ENCODE measurements at places on chromosomes 6 and 20.

- no peak for DNase-seq
These were observed 3.7 kb downstream of the MANEA start for GRCh38 chr6:95581073-95581472.

- DNase-seq, result no peak
These were observed 1.5 kb upstream of the SIRPB1 start for GRCh38 chr20:1621316-1621715.

GRCh38 chr6:71457929-71458328 lies 169.3 kb downstream of the OGFRL1 start:
- DNase-seq, result no peak

GRCh38 chr20:13223736-13224520 lies 2.9 kb downstream of the ISM1 start:
- no peak for DNase-seq

DNA sequence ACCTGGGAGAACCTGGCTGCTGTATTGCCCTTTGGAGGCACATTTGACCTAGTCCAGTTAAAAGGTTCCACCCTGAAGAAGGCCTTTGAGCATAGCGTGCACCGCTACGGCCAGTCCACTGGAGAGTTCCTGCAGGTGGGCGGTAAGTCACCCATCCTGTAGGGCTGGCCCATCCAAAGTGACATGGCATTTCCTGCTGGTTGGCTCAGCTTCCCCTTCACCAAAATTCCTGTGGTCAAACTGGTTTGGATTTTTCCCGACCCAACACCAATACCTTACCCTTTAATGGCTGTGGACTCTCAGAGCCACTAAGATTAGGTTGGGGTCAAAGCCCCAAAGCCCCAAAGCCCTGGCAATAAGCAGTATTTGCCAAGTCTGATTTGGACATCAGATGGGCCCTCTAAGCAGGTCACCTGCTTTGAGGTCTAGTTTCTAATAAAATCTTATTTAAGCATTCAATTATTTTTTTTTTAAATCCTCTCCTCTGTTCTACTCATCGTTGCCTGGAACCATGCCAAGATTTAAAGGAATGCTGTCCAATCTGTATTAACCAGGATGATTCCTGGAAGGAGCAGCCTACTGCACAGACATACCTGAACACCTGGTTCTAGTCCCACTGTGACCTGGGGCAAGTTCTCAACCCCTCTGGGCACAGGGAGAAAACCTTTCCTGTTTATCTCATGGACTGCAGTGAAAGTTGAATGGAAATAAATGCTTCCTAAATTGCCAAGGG lies 40.8 kb downstream of the NT5E start:
- DNase-seq, result no peak

GRCh38 chr20:56244259-56244658 lies 4.3 kb upstream of the MC3R start:
- no peak for DNase-seq

DNA sequence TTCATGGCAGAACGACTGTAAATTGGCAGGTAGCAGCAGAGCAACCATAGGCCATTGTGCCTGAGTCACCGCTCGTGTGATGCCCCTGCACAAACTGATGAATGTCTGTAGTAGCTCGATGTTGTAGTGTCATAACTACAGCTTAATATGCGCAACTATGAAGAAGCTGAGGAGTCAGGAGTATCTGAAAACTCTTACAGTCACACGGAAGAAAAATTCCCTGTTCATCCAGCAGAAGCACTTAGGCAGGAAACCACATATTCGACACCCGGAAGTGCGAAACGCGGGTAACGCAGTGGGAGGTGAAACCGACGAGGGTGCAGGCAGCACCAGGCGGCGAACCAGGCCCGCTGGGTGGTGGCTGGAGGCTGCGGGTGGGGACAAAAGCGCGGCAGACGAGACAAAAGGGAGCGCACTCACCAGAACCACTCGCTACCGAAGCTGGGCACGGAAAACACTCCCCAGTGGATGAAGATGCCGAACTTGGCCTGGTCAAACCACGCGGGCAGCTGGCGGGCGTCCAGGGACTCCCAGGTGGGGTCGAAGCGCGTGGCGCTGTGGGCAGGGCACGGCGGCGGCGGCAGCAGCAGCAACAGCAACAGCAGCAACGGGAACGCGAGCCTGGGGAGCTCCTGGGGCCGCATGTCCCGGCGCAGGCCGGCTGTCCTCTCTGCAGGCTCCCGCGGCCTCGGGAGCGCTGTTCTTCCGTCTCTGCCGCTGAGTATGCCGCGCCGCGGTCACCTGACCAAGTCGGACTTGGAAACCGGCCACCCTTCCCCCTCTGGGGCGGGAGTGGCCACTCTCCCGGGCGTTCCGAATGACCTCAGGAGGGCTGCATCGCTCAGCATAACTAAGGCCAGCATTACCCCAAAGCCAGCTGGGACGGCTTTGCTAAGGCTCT lies at the start of gene FUCA2:
FUCA2 (minus strand) TSS at position 730 of the 901 bp plus-strand sequence; CDS start at position 644, 86 bp downstream.
- DNase-seq, result peak; percentile 87

GRCh38 chr6:165077876-165078275 lies 231.5 kb downstream of the C6orf118 start:
- DNase-seq, result no peak

- DNase-seq, result no peak
These were observed 8.4 kb downstream of the PTGIS start for GRCh38 chr20:49559411-49560081.

- DNase-seq, result no peak
These were observed 520.6 kb downstream of the HDGFL1 start for GRCh38 chr6:23089981-23090380.

Measured in Ammon's horn (tissue), 1 donor.